ENCODE measurements at places on chromosomes 4 and X. TPM values are rescaled to one million over a fixed set of nuclear protein-coding genes. Genes with fewer than 3 reads are reported as not detected.

PRR32 gene
- not detected for total RNA-seq

SPANXN3 gene
- total RNA-seq: not detected

- H3K27ac ChIP-seq: no peak overlapping the region
- no peaks in the 10 kb centered on the region for H3K36me3 ChIP-seq
- DNase-seq: no peak
- no peak overlapping the region for H3K4me3 ChIP-seq
These were observed 6.2 kb downstream of the FHDC1 start for GRCh38 chr4:152942346-152942745.

DNA sequence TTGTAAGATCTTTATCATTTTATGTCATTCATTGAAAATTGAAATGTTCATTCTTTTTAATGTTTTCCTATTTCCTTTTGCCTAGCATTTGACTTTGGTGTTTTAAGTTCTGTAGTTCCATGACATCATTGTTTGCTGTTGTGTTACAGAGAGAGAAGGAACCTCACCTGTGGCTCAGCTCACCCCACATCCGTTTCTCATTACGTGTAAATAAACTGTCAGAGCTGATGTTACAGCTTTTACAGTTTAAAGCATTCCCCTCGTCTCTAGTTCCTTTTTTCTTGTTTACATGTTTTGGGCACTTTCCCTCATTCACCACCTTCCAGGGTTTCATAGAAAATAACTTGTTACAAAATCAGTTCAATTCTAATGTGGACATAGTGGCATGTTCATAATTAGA lies 137.2 kb downstream of the FNIP2 start:
- no peak overlapping the region for H3K4me3 ChIP-seq
- peaks cover 10% of the 10 kb centered on the region for H3K36me3 ChIP-seq
- no peaks in the 10 kb centered on the region for H3K4me1 ChIP-seq
- H3K27me3 ChIP-seq: no peaks in the 10 kb centered on the region
- DNase-seq: no peak

SSX1 gene
- not detected for total RNA-seq

DNA sequence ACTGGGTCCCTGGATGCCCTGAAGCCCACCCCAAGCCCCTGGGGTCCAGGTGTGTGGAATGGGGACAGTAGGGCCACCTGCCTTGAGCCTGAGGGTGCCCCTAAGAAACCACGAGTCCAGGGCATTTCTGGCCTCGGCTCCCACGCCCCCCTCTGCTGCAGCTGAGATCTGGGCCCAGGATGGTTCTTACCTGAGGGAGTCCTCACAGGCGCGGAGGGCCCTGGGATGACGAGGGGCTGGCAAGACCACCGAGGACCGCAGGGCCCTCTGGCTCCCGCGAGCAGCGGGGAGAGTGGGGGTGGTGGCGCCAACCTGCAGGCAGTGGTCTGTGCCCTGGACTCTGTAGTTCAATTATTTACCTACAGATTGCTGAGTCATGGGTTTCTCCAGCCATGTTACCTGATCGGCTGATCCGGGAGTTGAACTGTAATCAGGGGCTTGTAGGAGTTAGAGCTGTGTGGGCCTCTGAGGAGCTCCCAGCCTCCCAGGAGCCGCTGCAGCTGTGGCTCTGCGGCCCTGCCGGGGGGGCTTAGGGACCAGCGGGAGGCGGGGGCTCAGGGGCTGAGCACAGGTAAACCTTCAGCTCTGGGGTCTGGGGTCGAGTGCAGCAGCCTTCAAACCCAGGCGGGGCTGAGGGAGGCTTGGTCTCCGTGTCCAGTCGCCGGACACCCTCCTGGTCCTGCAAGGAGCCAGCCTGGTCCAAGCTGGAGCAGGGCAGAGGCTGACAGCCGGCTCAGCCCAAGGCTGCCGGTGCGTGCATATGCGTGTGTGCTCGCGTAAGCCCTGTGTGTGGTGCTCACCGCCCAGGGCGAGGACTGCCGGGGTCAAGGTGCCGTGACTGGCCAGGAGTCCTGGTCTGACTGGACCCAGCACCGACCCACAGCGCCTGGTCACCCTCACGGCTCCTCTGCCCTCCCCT lies at the start of gene SLC26A1:
Gene SLC26A1, minus strand, starts transcription at position 294 of the 919 bp plus-strand sequence. CDS start 1,701 bp downstream, outside the sequence.
- peak within 1 kb of the TSS; percentile 94 for H3K27ac ChIP-seq
- no peaks in the 10 kb centered on the region for H3K27me3 ChIP-seq
- H3K4me1 ChIP-seq: peaks cover 19% of the 10 kb centered on the region
- DNase-seq: peak; percentile 87
- H3K4me3 ChIP-seq: peak within 1 kb of the TSS; percentile 5

SH2D1A gene
- total RNA-seq: 0.16 TPM

PPEF1 gene
- 0.56 TPM for total RNA-seq
